ENCODE measurements at places on chromosomes 3 and 15. TPM values are rescaled to one million over a fixed set of nuclear protein-coding genes. Genes with fewer than 3 reads are reported as not detected.

GRCh38 chr3:127652246-127652995 lies 20.3 kb upstream of the ABTB1 start:
- DNase-seq, result no peak

LSAMP gene
- total RNA-seq, result not detected

- no peak for DNase-seq
Observed at GRCh38 chr3:168155303-168155702, 59.6 kb upstream of the GOLIM4 start.

DNA sequence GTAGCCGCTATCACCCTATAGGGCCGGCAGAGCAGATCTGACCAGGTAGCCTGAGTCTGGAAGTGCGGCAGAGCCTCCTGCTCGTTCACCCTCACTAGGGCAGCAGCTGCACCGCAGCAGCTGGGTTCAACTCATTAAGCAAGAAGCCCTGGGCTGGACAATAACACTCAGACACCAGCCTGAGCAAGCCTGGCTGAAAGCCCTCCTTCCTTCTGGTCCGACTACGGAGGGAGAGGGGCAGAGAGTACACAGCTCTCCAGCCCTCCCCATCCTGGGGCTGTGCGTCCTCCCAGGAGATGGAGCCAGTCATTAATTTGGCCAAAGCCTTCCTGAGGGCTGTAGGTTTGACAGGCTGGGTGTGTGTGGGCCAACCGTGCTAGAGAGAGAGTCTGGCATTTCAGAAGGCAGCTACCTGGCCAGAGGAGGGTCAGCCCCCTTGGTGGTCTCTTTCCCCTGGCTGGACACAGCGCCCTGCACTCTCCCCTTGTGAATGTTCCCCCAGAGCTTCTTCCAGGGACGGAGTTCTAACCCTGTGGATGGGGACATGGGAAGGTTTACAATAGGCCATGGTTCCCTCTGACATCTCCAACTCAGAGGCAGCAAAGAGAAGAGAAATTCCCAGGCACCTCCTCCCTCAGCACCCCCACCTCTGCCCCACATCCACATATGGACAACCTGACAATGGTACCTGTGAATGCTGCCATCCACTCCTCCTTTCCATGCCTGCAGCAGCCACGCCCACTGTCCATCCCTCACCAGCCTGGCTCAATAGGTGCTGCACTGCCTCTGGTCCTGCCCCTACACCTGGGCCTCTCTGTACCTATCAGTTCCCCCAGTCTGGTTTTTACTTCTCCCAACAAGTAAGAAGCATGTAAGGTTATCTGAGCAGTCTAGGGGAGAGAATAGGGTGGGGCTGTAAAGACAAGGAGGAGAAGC lies 6.5 kb downstream of the CHRNB4 start:
- DNase-seq, result no peak

CPLX3 gene
- not detected for total RNA-seq

DNA sequence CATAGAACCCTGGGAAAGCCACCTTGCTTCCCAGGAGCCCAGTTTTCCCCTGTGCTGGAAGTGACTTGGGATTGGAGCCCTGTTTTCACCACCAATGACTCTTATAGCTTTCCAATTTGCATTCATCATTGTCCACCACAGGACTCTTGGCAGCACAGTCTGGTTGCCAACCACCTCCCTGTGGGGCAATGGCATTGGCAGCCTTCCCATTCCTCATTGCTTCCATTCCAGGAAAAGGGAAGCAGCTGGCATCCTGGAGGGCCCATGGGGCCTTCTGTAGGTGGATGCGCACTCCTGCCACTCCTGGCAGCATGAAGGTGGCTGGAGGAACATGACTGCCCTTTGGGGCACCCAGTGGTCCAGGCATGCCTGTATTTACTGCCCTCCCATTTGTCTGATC lies 57.7 kb downstream of the FEM1B start:
- peak; percentile 7 for DNase-seq

SOX2 gene
- not detected for total RNA-seq

CCDC174 gene
- total RNA-seq, result 13.5 TPM

- DNase-seq, result peak; percentile 64
Observed at GRCh38 chr3:71156062-71156665, 427.4 kb downstream of the FOXP1 start.

DNA sequence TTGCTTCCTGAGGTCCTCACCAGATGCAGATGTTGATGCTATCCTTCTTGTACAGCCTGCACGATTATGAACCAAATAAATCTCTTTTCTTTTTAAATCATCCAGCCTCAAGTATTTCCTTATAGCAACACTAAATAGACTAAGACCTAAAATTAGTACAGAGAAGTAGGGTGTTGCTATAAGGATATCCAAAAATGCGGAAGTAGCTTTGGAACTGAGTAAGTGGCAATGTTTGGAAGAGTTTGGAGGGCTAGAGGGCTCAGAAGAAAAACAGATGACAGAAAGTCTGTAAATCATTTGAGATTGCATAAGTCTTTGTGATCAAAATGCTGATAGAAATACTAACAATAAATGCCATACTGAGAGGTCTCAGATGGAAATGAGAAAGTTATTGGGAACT lies 894.9 kb downstream of the DIPK2A start:
- no peak for DNase-seq

GRCh38 chr3:126308394-126309125 lies 48.6 kb downstream of the KLF15 start:
- no peak for DNase-seq

- DNase-seq, result no peak
Observed at GRCh38 chr15:27601239-27601960, 497.7 kb downstream of the OCA2 start.

CLN6 gene
- 18.7 TPM for total RNA-seq

- DNase-seq, result no peak
Observed at GRCh38 chr3:112048911-112049310, 14.4 kb downstream of the TMPRSS7 start.

- DNase-seq, result no peak
Observed at GRCh38 chr3:194077602-194078001, 58.3 kb upstream of the HES1 start.

DNA sequence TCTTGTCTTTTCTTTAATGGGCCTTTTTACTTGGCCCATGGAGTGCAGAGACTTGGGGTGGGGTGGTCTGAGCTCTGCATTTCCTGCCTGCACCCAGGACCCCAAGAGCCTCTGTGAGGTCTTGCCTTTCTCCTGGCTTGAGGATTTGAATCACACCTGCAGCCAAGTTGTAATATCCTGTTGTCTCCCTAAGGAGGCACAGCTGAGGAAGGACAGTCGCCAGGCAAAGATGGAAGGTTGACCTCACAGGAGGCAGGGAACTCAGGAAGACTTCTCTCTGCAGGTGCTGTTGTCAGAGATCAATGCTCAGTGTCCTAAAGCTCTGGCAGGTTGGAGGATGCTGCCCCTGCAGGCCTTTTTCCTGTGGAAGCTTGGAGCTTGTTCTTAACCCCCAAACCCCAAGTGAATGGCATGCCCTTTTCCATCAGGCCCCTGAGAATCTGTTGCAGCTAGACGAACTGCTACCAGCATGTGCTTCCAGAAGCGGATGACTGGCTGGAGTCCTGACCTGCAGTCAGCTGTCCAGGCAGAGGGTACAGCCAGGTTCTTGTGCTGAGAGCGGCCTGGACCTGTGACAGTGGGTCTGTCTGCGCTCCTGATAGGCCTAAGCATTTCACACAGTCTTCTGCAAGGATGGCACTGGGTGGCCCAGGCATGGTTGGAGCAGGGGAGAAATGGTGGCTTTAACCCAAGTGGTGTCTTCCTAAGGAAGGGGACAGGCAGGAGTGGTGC lies 120.0 kb downstream of the EEFSEC start:
- DNase-seq, result no peak

KBTBD8 gene
- total RNA-seq, result 2.6 TPM

NTRK3 gene
- total RNA-seq, result not detected

DNA sequence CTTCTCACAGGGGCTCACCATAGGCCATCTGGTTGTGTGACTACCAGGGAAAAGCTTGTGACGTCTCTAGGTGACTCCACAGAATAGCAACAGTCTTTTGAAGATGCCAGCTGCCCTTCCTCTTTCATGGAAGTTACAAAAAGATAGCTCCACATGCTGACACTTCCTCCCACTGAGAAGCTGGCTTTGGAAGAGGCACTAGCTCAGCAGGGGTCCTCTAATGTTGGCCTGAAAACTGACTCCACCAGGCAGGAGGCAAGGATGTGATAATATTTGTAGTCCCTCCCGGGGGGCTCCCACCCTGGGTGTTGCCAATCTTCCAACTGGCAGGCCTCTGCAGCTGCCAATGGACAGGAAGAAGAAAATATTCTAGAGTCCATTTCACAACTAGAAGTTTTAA lies 343.5 kb downstream of the NEK10 start:
- no peak for DNase-seq

GRCh38 chr3:37124435-37124834 lies 49.9 kb downstream of the LRRFIP2 start:
- DNase-seq, result no peak

RETNLB gene
- not detected for total RNA-seq

DNA sequence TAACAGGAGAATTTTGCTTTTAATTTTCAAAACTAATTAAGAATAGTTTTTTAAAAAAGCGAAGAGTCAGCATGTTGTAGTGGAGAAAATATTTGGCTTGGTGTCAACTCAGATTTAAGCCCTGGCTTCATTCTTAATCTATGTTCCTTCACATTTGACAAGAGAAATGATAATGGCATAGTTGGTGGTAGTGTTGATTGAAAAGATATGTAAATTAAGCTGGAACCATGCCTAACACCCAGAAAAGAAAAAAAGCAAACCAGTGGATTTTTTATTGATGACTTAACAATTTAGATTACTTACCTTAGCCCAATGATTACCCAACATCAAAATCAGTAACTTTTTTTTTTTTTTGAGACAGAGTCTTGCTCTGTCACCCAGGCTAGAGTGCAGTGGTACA lies 27.4 kb downstream of the TCAIM start:
- DNase-seq, result no peak

PLXNA1 gene
- 104 TPM for total RNA-seq

TMEM207 gene
- not detected for total RNA-seq

DNA sequence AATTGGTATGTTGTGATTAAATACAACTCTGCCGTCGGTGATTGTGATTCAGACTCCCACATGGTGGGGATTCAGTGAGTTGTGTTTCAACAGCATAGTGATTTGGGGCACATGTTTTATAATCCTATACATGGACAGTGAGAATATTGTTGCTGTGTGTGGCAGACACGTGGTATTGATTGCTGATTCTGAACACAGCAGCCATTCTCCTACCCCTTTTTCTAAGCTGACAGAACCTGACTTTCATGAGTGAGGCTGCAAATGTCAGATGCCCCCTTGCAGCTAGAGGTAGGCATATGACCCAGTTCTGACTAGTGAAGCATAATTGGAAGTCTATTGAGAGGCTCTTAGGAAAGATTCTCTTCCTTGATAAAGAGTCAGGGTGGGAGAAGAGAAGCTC lies 155.0 kb upstream of the STRIT1 start:
- no peak for DNase-seq

GRCh38 chr3:197737319-197737649 lies 580 bp upstream of the RUBCN start:
- no peak for DNase-seq

DNA sequence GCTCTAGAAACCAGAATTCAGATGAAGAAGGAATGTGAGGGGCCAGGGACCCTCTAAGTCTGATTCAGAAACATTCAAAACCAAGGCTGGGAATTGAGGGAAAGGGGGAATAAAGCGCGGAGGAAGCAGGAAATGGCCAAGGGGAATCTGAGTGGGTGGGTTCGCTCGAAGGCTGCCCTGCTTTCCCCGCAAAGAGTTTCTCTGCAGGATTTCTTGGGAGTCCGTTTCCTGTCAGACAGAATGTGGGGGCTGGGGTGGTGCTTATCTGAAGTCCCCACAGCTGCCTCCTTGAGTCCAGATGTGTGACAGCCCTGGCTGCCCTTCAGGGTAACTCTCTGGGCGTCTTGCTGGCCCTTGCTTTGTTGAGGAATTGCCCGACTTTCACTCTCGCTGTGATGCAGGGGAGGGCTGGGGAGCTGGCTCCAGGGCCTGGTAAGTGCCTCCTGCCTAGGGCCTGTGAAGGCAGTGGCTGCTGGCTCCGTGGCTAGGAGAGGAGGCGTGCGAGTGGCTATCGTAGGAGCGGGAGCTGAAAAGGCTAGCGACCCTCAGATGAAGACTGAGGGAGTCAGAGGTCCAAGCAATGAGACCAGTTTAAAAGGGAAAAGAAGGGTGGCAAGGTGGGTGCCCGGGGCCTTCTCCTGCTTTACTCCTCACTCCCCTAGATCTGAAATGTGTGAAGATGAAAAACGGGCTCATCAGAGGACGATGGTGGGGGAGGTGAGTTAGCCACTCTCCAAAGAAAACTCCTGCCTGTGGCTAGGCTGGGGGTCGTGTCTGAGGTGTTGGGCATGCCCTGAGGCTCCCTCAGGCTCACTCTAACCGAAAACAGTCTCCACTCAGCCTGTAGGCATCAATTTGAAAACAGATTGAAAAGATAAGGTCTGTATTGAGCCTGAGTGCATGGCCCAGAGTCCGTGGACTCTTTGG lies 143.9 kb upstream of the UMPS start:
- no peak for DNase-seq

DNA sequence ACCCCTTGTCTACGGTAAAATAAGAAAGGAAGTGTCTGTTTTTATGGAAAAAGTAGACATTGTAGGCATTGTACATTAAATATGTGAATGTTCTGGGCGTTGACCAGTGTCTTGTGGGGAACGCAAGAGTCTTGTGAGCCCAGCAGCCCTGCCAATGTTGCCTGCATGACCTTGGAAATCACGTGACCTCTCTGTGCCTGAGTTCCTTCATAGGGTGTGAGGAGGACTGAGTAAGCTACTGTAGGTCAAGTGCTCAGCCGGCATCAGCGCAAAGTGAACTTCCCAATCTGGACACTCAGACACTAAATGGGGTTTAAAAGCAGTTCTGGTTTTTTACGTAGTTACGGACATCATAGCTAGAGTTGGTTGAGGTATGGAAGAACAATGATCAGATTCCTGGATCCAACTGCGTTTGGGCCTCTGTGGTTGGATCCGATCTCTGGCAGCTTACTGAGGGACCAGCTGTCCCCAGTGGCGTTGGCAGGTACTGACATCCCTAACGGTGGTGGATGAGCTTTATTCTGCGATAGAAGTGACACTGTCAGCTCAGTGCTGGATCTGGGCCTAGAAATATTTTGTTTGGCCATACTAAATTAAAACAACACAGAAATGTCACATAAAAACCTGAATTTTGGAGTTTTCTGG lies 63.8 kb downstream of the SPSB4 start:
- no peak for DNase-seq

- DNase-seq, result no peak
Observed at GRCh38 chr15:47609693-47610092, 107.6 kb upstream of the SEMA6D start.

ANKRD63 gene
- not detected for total RNA-seq

DNA sequence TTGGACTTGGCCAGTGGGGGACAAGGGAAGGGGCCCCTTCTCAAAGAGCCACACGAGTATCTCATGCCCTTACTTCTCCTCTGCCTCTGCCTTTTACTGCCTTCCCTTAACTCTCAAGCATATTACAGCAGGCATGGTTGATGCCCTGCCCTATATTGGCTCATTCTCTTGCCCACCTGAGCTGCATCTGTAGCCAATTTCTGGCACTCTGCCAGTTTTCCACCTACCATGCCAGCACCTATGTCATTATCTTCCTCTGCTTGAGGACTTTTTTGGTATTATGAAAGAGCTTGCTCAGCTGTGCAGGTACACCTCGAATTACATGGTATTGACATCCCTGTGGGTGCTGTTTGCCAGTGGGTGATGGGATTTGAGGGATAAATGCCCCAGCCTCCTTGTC lies 181.8 kb downstream of the OXSM start:
- DNase-seq, result no peak

THSD4 gene
- 87.7 TPM for total RNA-seq

All from mammary epithelial cell (primary cell).